ENCODE measurements at places on chromosomes 13 and 19.

DNA sequence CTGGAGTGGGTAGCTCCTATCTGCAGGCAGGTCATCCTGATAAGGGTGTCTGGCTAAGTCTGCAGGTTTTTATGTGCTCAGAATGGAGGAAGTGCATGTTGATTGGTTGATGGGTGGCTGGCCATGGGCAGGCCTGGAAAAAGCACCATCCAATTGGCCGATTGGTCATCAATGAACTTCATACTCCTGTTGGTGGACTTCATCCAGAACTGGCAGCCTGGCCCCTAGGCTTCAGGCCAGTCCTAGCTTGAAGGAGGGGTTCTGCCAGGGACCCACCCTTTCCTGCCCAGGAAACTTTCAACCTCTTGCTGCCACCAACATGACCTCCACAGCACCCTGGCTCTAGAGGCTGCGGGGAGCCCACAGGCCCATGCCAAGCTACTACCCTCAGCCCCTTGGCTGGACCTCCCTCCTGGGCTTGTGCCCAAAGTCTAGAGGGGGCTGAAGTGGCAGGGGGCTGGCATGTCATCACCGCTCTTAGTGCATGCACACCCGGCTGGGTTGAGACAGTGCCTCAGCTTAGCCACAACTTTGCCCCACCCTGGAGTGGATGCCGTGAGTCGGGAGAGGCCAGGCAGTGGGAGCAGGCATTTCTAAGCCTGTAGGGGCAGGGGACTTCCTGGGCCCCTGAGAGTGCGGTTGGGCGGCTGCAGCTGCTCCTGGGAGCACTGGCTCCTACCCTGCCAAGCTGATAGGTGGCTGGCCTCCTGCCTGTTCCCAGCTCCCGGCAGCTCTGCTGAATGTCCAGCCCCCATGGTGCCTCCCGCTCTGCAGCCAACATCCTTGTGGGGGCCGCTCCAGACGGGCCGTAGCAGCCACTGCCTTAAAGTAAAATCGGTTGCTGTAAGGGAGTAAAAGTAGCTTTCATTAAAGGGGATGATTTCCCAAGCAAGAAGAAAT, 13.2 kb downstream of the DNAJC15 start:
- H3K4me3 ChIP-seq = no peak overlapping the region
- H3K27me3 ChIP-seq = no peaks in the 10 kb centered on the region
- H3K36me3 ChIP-seq = peaks cover 4% of the 10 kb centered on the region
- no peak for DNase-seq

DNA sequence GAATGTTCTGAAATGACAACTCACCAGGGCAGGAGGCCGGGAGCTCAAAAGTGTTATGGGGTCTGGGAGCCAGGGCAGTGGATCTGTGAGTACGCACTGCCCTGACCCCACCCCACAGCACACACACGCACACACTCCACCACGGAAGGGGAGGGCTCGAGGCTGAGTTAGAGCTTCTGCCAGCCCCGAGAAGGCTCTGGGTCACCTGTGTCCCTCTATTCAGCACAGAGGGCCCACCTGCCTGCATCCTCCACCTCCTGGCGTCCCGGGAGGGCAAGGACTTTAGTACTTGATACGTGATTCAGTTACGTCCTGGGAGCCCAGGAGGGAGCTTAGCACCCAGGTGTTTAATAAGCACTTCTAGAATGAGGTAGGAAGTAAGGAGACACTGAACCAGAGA, 190.0 kb upstream of the GPR12 start:
- no peaks in the 10 kb centered on the region for H3K4me1 ChIP-seq
- H3K36me3 ChIP-seq = no peaks in the 10 kb centered on the region
- no peak overlapping the region for H3K4me3 ChIP-seq

- H3K27ac ChIP-seq = no peak overlapping the region
- H3K36me3 ChIP-seq = no peaks in the 10 kb centered on the region
- no peaks in the 10 kb centered on the region for H3K27me3 ChIP-seq
Measured at GRCh38 chr13:93254775-93255174, 28.2 kb downstream of the GPC6 start.

GRCh38 chr19:55047951-55048350, 9.9 kb upstream of the GP6 start:
- H3K27ac ChIP-seq = no peak overlapping the region
- H3K36me3 ChIP-seq = peaks cover 83% of the 10 kb centered on the region
- no peak overlapping the region for H3K4me3 ChIP-seq
- DNase-seq = no peak

DNA sequence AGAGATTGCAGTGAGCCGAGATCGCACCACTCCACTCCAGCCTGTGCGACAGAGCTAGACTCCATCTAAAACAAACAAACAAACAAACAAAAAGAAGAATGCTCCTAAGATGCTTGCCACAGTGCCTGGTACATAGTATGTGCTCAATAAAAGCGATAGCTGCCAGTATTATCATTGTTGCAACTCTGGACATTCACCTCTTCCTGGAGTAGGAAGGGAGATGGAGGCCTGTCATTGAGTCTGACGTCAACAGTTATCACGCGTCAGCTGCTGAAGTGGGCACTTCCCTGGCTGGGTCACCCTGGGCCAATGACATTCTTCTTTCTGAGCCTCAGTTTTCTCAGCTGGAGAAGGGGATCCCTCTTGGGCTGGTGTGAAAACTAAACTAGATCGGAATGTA, 4.2 kb upstream of the PLAUR start:
- no peaks in the 10 kb centered on the region for H3K27me3 ChIP-seq
- no peak overlapping the region for H3K4me3 ChIP-seq

Data from esophagus muscularis mucosa (tissue), 4 donors.